ENCODE measurements at places on chromosomes 3 and 15. TPM values are rescaled to one million over a fixed set of nuclear protein-coding genes. Genes with fewer than 3 reads are reported as not detected.

The ARNT2 gene
- 2.3 TPM for polyA plus RNA-seq

The CFAP100 gene
- not detected for polyA plus RNA-seq

The CDHR4 gene
- polyA plus RNA-seq: not detected

The POLQ gene
- not detected for polyA plus RNA-seq

The GP9 gene
- polyA plus RNA-seq: not detected

The VIPR1 gene
- polyA plus RNA-seq: 14.0 TPM

The SPTSSB gene
- polyA plus RNA-seq: 0.18 TPM

The MON1A gene
- polyA plus RNA-seq: 11.4 TPM

The CFAP161 gene
- not detected for polyA plus RNA-seq

The ARL14 gene
- 8.3 TPM for polyA plus RNA-seq

The MEX3B gene
- polyA plus RNA-seq: 1.3 TPM

The SENP5 gene
- 12.7 TPM for polyA plus RNA-seq

The BNC1 gene
- not detected for polyA plus RNA-seq

The WDR93 gene
- 0.84 TPM for polyA plus RNA-seq

The SUSD5 gene
- 148 TPM for polyA plus RNA-seq

The CP gene
- 24.0 TPM for polyA plus RNA-seq

The TM4SF18 gene
- not detected for polyA plus RNA-seq

The GOLGA8M gene
- 0.23 TPM for polyA plus RNA-seq

The GOLGA6L6 gene
- not detected for polyA plus RNA-seq

The MRPS25 gene
- polyA plus RNA-seq: 10.8 TPM

The NUP210 gene
- polyA plus RNA-seq: 0.63 TPM

The IGSF10 gene
- 2.3 TPM for polyA plus RNA-seq

The FYTTD1 gene
- polyA plus RNA-seq: 25.4 TPM

The WNT5A gene
- polyA plus RNA-seq: 0.13 TPM

The SOX2 gene
- not detected for polyA plus RNA-seq

The HYKK gene
- polyA plus RNA-seq: 0.88 TPM

The PIK3R4 gene
- 19.4 TPM for polyA plus RNA-seq

The LYZL4 gene
- not detected for polyA plus RNA-seq

The TMOD2 gene
- polyA plus RNA-seq: 5.8 TPM

The GOLGA6L25 gene
- not detected for polyA plus RNA-seq

The REC114 gene
- polyA plus RNA-seq: not detected

The IL17RE gene
- polyA plus RNA-seq: 14.5 TPM

The DLL4 gene
- 0.38 TPM for polyA plus RNA-seq

The GOLGA6C gene
- not detected for polyA plus RNA-seq

The LRRC2 gene
- 0.03 TPM for polyA plus RNA-seq

The CYP8B1 gene
- not detected for polyA plus RNA-seq

The NEK10 gene
- polyA plus RNA-seq: 0.25 TPM

The PPARG gene
- 17.0 TPM for polyA plus RNA-seq

The ACKR2 gene
- not detected for polyA plus RNA-seq

The FAM107A gene
- polyA plus RNA-seq: 5.6 TPM

The MYO5C gene
- 1.8 TPM for polyA plus RNA-seq

The PCLAF gene
- 6.0 TPM for polyA plus RNA-seq

The PROK2 gene
- polyA plus RNA-seq: 0.64 TPM

The FBLN2 gene
- 19.9 TPM for polyA plus RNA-seq

The CRTC3 gene
- polyA plus RNA-seq: 12.9 TPM

The SLC35G2 gene
- 2.3 TPM for polyA plus RNA-seq

The LMCD1 gene
- 416 TPM for polyA plus RNA-seq

The NPAP1 gene
- polyA plus RNA-seq: not detected

The DNASE1L3 gene
- polyA plus RNA-seq: 1.4 TPM

The PPP1R2 gene
- 31.3 TPM for polyA plus RNA-seq

The DAZL gene
- polyA plus RNA-seq: not detected

The CPEB1 gene
- 4.1 TPM for polyA plus RNA-seq

The SAMMSON gene
- polyA plus RNA-seq: 2.2 TPM

The CCRL2 gene
- 0.59 TPM for polyA plus RNA-seq

The PLD1 gene
- polyA plus RNA-seq: 28.2 TPM

The OR4M2 gene
- polyA plus RNA-seq: not detected

The GAP43 gene
- 17.5 TPM for polyA plus RNA-seq

The ANKRD63 gene
- polyA plus RNA-seq: not detected
